ENCODE measurements at places on chromosomes 5 and 9.

DNA sequence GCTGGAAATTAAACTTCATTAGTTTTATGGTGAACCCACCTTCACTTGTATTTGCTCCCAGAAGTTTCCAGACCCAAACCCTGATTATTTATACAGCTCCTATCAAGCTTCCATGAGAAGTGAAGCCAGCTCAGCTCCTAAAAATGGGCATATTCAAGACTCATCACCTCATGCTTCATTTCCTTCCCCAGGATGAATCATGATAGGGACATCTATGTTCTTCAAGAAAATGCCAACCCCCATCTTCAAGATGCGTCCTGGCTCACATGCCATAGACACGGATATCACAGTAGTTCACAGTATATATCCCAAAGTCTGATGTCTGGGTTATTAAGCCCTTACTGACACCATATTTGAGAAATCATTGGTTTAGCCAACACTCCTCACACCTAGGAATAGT is 217.6 kb downstream of the NPR3 start:
- DNase-seq = no peak

DNA sequence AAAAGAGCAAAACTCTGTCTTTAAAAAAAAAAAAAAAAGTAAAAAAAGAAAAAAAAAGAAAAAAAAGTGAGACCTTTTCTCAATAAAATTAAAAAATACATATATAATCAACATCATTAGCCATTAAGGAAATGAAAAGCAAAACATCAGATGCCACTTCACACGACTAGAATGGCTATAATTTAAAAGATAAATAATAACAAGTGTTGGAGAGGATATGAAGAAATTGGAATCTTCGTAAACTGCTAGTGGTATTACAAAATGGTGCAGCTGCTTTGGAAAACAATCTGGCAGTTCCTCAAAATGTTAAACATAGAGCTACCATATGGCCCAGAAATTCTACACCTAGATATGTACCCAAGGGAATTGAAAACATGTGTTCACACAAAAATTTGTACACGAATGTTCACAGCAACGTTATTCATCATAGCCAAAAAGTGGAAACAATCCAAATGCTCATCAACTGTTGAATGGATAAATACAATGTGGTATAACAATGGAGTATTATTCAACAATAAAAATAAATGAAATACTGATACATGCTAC is 45.3 kb upstream of the SIL1 start:
- no peak for DNase-seq

DNA sequence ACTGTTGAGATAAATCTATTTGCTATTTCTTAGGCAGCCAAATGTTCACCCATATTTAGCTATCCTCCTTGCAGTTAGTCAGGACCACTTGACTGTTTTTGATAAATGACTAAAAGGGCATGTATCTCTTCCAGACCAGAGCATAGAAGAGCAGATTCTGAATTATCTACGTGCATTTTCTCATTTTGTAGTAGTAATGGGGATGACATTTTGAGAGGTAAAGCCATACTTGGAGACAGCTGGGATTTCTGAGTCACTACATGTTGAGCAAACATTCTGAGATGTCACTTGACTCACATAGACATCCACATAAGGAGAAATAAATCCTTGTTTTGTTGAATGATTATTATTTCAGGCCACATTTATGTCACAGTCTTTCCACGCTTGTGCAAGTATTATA is 297.6 kb downstream of the CDH10 start:
- peak; percentile 89 for DNase-seq

DNA sequence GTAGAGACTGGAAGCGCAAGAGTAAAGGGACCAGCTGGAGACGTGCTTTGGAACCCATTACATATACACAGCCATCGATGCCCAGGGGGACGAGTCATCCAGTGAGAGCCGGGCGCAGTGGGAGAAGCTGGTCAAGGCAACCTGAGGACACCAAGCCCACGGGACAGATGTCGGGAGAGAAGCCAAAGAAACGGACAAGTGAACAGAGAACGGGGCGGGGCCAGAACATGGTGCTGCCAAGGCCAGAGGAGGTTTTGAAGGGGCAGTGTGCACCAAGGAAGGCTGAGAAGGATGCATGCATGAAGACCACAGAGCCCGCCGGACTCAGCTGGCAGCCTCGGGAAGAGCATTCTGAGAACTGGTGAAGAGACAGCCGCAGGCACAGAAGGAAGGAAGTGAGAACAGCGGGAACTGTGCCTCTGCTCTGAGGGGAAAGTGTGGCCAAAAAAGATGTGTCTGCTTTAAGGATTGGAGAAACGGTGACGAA is 20.3 kb downstream of the CAMSAP1 start:
- no peak for DNase-seq

Data from SHP77 treated with DMSO at 0.1 percent for 48 hours (cell line).